Uterus (tissue), 4 donors: ENCODE measurements at places on chromosomes 3 and 15. TPM values are rescaled to one million over a fixed set of nuclear protein-coding genes. Genes with fewer than 3 reads are reported as not detected.

The LRRC31 gene
- not detected for total RNA-seq

The TM6SF1 gene
- total RNA-seq = 2.6 TPM

The RSL24D1 gene
- total RNA-seq = 119 TPM

The ANAPC13 gene
- 64.8 TPM for total RNA-seq

The ITIH4 gene
- 0.26 TPM for total RNA-seq

The LZTFL1 gene
- total RNA-seq = 27.7 TPM

The CYP8B1 gene
- total RNA-seq = not detected

The ASB14 gene
- not detected for total RNA-seq

The GP5 gene
- not detected for total RNA-seq

The UBAP1L gene
- 0.77 TPM for total RNA-seq

DNA sequence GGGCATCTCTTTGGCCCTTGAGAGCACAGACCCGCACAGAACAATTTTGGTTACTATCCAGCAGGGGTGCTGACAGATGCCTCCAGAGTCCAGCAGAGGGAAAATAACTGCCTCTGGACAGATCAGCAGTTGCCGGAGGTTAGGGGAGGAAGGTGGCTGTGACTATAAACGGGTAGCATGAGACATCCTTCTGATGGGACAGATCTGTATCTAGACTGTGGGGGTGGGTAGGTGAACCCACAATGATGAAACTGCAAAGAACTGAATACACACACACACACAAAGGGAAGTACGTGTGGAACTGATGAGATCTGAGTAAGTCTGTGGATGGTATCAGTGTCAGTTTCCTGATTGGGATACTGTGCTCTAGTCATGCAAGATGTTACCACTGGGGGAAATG is 21.2 kb downstream of the ADAMTS7 start:
- no peak for DNase-seq

GRCh38 chr3:95733336-95733735 is 1081.1 kb upstream of the EPHA6 start:
- DNase-seq = no peak

DNA sequence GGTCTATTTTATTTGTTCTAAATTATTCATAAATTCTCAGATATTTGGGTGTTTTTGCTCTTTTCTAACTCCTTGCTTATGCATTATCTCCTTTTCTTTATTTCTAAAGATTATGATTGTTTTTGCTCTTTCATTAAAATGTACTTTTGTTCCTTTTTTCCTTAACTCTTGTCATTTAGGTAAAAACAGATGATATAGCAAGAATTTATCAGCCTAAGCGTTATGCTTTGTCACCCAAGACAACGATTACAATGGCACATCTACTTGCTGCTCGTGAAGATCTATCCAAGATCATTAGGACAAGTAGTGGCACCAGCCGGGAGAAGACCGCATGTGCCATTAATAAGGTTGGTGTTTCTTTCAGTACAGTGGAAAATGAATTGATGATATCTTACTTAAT is 27.2 kb downstream of the FAM98B start:
- no peak for DNase-seq

DNA sequence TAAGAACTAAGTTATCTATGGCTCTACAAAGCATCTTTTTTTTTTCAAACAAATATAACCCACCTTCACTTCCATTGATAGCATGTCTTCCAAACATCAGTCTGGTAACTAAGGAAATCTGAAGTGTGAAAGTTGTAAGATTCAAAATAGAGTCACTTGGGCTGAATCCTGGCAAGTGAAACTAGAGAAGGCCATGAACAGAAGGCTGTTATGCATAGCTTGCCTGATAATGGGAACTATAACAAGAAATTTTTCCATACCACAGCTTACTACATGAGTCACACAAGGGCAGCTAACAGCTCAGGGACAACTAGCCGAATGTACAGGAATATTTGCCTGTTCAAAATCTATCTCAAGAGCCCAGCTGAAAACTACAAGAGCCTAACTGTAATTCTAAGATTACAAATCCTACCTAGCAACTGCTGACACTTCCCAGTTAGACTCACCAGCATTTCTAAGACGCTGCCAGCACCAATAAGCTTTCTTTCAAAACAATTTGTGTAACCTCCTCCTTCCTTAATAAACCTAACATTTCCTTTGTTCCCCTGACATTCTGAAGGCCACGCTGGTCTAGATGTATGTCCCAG is 1066.5 kb downstream of the PLOD2 start:
- DNase-seq = no peak

DNA sequence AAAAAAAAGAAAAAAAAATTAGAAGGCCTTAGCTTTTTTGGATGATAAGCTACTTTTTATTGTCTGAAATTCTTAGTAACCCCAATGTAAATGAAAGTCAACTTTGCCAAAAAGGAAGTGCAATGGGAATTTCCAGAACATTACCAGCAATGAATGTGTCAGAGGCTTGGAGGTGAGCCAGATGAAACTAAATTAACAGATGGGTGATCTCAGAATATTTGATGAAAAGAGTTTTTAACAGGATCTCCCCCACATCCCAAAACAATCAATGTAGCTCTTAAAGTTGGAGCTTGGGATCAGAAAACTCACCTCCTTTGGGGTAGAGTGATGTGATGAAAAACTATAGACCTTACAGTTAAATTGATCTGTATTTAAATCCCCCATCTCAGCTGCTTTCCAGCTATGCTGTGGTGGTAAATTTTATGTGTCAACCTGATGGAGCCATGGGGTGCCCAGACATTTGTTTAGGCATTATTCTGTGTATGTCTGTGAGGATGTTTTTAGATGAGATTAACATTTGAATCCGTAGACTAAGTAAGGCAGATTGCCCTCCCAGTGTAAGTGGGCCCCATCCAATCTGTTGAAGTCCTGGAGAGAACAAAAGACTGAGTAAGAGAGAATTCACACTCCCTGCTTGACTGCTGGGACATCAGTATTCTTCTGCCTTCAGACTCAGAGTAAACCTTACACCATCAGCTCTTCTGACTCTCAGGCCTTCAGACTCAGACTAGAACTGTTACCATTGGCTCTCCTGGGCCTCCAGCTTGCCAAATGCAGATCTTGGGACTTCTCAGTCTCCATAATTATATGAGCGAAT is 84.3 kb upstream of the TNFSF10 start:
- no peak for DNase-seq

- peak; percentile 47 for DNase-seq
Observed at GRCh38 chr3:61250784-61251173, 473 bp downstream of the FHIT start.

GRCh38 chr3:193744048-193744821 is 151.2 kb downstream of the OPA1 start:
- DNase-seq = no peak

GRCh38 chr3:8712908-8713255 is 20.7 kb upstream of the CAV3 start:
- DNase-seq = no peak

GRCh38 chr3:194396859-194397756 is 2.0 kb downstream of the GP5 start:
- no peak for DNase-seq

GRCh38 chr3:128537091-128537703 is 44.2 kb upstream of the GATA2 start:
- no peak for DNase-seq

DNA sequence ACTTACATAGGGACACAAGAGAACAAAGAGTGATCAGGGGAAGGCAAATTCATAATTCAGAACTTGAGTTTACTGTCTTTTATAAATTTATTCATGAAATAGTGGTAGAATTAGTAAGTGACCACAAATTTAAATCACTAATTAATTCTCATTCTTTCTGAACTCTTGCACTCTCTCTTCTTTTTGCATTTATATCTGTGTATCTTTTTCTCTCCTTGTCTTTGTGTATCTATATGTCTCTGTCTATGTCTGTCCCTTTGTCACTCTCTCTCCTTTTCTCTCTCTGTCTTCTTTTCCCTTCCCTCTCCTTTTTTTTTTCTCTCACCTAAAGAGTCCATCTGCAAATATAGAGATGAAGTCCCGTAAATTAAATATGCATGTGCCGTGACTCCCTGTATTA is 31.5 kb downstream of the RBMS3 start:
- DNase-seq = no peak

- no peak for DNase-seq
Observed at GRCh38 chr3:118963711-118964110, 70.9 kb downstream of the IGSF11 start.

DNA sequence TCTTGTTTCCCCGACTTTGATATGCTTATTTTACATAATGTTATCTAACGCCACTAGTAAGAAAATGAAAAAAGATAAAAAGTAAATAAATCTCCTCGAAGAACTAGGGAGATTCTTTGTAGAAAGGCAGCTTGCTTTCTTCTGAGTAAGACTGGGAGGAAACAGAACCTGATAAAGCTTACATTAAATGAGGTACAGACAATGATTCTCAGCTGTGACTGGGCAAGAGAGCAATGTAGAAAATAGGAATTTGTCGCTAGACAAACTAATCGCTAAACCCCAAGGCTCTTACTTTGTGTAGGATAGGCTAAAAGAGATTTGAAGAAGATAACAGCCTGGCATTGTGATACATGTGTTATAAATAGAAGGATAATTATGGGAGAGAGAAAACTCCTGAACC is 919.0 kb upstream of the ALCAM start:
- no peak for DNase-seq

- DNase-seq = no peak
Observed at GRCh38 chr15:50256188-50257041, 9.1 kb downstream of the HDC start.

- DNase-seq = no peak
Observed at GRCh38 chr3:61914276-61914675, 352.9 kb downstream of the PTPRG start.

DNA sequence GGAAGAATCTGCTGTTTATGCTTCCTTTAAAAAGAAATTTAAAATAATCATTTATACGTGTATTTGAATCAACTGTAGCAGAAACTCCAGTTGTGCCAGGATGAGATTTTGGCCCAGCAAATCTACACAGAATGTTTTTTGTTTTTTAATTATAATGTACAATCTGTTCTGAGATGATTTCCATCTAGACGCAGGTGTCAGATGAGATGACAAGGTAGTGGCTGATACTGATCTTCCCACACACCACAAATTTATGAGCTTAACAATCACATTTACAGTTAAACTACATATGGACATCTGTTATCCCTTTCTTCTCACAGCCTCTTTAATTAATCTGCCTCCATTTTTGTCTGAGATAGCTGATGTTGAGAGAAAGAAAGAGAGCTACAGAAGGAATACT is 23.6 kb downstream of the DCLK3 start:
- DNase-seq = no peak

- no peak for DNase-seq
Observed at GRCh38 chr15:85690561-85691231, 104.0 kb downstream of the KLHL25 start.

GRCh38 chr3:35120026-35120425 is 519.3 kb upstream of the ARPP21 start:
- DNase-seq = no peak

GRCh38 chr15:34124651-34125050 is 22.8 kb downstream of the PGBD4 start:
- DNase-seq = no peak

GRCh38 chr15:61518191-61518950 is 289.3 kb upstream of the RORA start:
- DNase-seq = no peak

DNA sequence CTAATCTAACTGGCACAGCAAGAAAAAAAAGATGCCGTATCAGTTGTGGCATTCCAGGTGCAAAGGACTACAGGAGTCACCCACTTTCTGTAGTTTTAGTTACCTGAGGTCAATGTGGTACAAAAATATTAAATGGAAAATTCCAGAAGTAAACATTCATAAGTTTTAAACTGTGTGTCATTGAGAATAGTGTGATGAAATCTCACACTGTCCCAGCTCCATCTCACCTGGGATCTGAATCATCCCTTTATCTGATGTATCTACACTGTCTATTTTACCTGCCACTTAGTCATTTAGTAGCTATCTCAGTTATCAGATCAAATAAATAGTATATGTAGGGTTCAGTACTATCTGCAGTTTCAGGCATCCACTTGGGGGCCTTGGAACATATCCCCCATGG is 26.7 kb downstream of the GBE1 start:
- no peak for DNase-seq

DNA sequence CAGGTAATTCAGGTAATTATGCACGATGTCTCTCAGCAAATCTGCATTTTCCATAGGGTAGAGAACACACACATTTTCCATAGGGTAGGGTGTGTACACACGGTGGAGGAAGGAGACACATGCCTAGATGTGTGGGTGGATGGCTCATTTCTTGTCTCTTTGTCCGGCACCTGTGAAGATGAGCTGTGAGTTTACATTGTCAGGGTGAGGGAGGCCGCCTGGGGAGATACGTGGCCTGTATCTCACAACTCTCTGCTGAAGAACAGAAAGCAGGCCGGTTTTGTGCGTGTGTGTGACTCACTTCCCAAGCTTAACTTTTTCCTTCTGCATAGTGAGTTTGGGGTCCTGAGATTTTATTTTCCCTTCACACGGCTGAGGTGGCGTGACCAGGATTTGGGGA is 60.3 kb downstream of the SLC6A6 start:
- no peak for DNase-seq

GRCh38 chr15:64695561-64695992 is 79.8 kb downstream of the RBPMS2 start:
- no peak for DNase-seq

DNA sequence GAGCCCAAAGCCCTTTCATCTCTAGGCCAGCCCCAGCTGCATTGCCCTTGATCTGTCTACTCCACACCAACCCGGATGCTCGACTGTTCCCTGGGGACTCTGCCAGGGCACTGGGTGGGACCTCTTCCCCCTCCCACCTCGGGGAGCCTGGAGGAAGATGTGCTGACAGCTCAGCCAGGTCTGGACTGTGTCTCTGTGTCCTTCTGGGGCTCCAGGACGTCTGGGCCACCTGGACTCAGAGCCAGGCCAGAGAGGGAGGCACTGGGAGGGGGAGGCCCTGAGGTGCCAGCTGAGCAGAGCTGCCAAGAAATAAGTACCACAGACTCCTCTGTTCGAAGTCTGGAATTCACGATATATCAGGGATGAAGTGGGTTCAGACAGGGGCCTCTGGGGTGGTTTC is 5.8 kb upstream of the HCN4 start:
- DNase-seq = no peak

- no peak for DNase-seq
Observed at GRCh38 chr15:35479423-35479822, 66.5 kb downstream of the DPH6 start.

- DNase-seq = no peak
Observed at GRCh38 chr3:111326144-111326995, 215.6 kb upstream of the CD96 start.

- DNase-seq = peak; percentile 57
Observed at GRCh38 chr3:99960941-99961340, 143.3 kb downstream of the CMSS1 start.

- DNase-seq = no peak
Observed at GRCh38 chr3:115464036-115464435, 159.3 kb upstream of the GAP43 start.
